Activated CD4-positive, alpha-beta T cell treated with anti-CD3 and anti-CD28 coated beads for 36 hours (primary cell): ENCODE measurements at places on chromosomes 6 and 20. TPM values are rescaled to one million over a fixed set of nuclear protein-coding genes. Genes with fewer than 3 reads are reported as not detected.

GRCh38 chr20:63058696-63059335, 52.1 kb upstream of the BHLHE23 start:
- no peak overlapping the region for H3K4me3 ChIP-seq
- no peak for DNase-seq
- H3K27me3 ChIP-seq: peaks cover 17% of the 10 kb centered on the region
- no peak overlapping the region for H3K27ac ChIP-seq

GRIK2 gene
- total RNA-seq: not detected

DNA sequence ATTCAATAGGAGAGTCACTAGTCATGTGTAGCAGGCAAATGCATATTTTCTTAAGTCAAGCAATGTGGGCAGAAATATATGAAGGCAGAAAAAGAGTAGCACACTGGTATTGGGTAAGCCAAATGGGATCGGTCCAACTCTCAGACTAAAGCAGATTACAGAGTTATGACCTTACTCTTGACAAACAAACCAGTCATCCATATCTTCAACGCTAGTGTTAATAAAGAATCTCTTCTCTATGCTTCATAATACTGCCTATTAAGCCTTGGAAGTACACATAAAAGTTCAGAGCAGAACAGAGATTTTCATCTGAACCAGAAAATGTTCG, 320.2 kb upstream of the JARID2 start:
- H3K27me3 ChIP-seq: no peaks in the 10 kb centered on the region
- H3K27ac ChIP-seq: no peak overlapping the region
- no peaks in the 10 kb centered on the region for H3K36me3 ChIP-seq
- no peak for DNase-seq
- H3K4me1 ChIP-seq: peaks cover 3% of the 10 kb centered on the region

DNA sequence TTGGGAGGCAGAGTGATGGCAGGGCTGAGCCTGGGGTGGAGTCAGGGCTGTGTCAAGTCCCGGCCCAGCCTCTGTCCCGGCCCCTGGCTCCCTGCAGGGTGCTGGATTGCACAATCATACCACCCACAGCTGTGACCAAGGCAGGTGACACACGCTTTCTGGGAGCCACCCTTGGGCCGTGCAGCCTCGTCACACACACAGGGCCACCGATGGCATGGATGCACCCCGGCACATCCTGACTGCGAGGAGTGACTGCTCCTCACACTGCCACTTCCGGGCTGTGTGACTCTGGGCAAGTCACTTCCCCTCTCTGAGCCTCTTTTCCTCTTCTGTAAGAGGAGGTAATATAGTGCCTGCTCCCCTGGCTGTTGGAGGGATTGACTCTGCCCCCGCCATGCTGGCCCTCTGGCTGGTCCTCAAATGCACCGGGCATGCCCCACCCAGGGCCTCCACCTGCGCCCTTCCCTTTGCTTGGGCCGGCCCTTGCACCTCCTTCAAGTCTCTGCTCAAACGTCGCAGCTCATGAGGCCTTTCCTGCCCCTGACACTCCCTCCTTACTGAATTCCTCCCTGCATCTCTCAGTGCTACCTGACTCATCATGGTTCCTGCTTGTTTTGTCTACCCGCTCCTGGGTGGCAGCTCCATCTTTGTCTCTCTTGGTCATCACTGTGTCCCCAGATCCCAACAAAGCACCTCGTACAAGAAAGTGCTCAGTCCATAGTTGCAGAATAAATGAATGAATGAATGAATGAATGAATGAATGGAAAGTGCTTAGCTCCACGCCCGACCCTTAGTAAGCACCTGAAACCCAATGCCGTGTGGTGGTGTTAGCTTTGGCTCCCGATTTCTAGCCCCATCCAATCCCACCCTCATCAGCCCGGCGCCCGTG, 93.5 kb downstream of the CEBPB start:
- no peak overlapping the region for H3K4me3 ChIP-seq
- H3K27ac ChIP-seq: peak overlapping the region; percentile 52
- H3K4me1 ChIP-seq: peaks cover 22% of the 10 kb centered on the region
- peak; percentile 65 for DNase-seq
- H3K27me3 ChIP-seq: peaks cover 3% of the 10 kb centered on the region
- no peaks in the 10 kb centered on the region for H3K36me3 ChIP-seq

GRCh38 chr6:85360794-85361642, 88.9 kb upstream of the NT5E start:
- peaks cover 7% of the 10 kb centered on the region for H3K4me1 ChIP-seq
- H3K36me3 ChIP-seq: no peaks in the 10 kb centered on the region
- no peak for DNase-seq
- H3K27me3 ChIP-seq: peaks cover 6% of the 10 kb centered on the region

DNA sequence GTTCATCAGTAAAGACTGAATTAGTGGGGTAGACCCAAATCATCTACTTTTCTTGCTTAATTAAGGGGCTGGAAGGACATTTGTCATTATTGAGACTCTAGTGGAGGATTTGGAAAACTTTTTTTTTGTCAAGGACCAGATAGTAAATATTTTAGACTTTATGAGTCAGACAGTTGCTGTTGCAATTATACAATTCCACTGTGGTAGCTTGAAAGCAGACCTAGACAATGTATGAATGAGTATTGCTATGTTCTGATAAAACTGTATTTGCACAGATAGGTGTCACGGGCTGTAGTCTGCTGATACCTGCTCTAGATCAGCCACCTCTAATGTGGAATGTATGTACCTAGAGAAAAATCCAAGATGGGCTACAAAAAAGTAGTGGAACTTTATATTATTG, 175.0 kb downstream of the CARMIL1 start:
- H3K4me1 ChIP-seq: peaks cover 2% of the 10 kb centered on the region
- H3K27ac ChIP-seq: no peak overlapping the region
- H3K27me3 ChIP-seq: no peaks in the 10 kb centered on the region
- no peaks in the 10 kb centered on the region for H3K36me3 ChIP-seq
- no peak for DNase-seq
- no peak overlapping the region for H3K4me3 ChIP-seq

- H3K36me3 ChIP-seq: no peaks in the 10 kb centered on the region
- H3K4me1 ChIP-seq: no peaks in the 10 kb centered on the region
- no peak overlapping the region for H3K4me3 ChIP-seq
- no peak overlapping the region for H3K27ac ChIP-seq
- no peaks in the 10 kb centered on the region for H3K27me3 ChIP-seq
Observed at GRCh38 chr20:23645575-23645974, 7.8 kb upstream of the CST3 start.

SPTLC3 gene
- total RNA-seq: 1.3 TPM

ISM1 gene
- total RNA-seq: 0.51 TPM

DNA sequence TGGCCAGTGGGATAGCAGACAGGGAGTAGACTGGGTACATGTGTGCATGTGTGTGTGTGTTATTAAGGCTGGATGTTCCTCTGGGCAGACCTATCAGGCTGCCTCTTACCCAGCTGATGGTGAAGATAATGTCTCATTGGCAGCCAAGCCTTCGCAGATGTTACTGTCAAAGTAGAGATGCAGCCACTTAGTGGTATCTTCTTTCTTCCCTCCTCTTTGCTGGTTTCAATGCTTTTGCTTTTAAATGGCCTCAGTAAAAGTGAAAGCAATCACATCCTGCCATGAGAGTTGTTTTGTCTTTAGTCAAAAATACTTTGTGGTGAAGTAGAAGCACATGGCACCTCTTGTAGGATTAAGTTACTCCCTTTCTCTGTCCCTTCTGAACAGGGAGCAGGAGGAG, 57.5 kb downstream of the SNRNP48 start:
- H3K27me3 ChIP-seq: no peaks in the 10 kb centered on the region
- peaks cover 11% of the 10 kb centered on the region for H3K4me1 ChIP-seq
- H3K4me3 ChIP-seq: no peak overlapping the region

DNA sequence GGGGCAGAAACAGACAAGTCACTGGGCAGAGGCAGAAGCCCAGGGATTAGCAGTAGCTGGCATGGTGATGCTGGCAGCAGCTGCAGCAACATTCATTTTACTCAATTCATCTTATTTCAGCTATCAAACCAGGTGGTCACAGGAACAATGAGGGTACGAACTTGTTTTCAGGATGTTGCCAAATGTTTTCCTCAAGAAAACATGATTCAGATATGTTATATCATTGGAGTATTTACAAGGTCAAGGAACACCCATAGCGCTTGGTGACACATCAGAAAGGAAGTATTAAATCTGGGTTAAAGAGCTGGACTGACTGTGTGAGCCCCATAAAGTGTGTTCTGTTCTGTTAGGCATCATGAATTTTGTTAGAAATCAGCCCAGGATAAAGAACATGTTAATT, 456.9 kb upstream of the ID4 start:
- no peaks in the 10 kb centered on the region for H3K36me3 ChIP-seq
- no peak overlapping the region for H3K4me3 ChIP-seq
- H3K4me1 ChIP-seq: no peaks in the 10 kb centered on the region
- DNase-seq: no peak

PNLDC1 gene
- 0.11 TPM for total RNA-seq

DNA sequence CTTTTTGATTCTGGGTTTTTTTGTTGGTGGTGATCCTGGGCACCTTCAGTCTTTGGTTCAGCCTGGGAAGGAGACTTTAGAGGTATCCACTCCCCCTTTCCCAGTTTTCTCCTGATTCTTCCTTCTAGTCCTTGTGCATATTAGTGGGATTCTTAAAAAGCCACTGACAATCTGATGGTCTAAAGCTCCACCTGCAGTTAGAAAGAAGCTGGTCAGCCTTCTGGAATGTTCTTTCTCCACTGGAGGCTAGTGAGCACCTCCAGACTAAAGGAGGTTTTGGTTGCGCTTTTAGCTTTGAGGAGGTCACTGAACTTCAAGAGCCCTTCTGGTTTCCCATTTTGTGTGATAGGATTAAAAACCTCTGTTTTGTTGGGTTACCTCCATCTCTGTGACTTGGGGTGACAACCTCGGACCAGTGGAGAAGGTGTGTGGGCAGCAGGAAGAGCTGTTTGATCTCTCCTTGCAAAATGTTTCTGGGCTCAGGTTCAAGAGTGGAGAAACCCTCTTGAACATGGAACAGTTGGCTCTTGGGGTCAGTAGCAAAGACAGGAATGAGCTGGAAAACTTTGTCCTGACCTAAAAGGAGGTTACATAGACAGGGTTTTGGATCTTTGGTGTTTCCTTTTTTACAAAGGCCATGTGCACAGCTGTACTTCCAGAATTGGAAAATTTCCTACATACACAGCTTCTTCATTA, 29.0 kb downstream of the JARID2 start:
- no peaks in the 10 kb centered on the region for H3K27me3 ChIP-seq
- H3K36me3 ChIP-seq: peaks cover 52% of the 10 kb centered on the region
- peaks cover 91% of the 10 kb centered on the region for H3K4me1 ChIP-seq

MUCL3 gene
- not detected for total RNA-seq

- peaks cover 54% of the 10 kb centered on the region for H3K4me1 ChIP-seq
- peak overlapping the region; percentile 86 for H3K27ac ChIP-seq
- peak; percentile 37 for DNase-seq
- H3K36me3 ChIP-seq: peaks cover 48% of the 10 kb centered on the region
Observed at GRCh38 chr6:11202513-11203305, 29.8 kb downstream of the NEDD9 start.

SLC26A8 gene
- total RNA-seq: not detected

DNA sequence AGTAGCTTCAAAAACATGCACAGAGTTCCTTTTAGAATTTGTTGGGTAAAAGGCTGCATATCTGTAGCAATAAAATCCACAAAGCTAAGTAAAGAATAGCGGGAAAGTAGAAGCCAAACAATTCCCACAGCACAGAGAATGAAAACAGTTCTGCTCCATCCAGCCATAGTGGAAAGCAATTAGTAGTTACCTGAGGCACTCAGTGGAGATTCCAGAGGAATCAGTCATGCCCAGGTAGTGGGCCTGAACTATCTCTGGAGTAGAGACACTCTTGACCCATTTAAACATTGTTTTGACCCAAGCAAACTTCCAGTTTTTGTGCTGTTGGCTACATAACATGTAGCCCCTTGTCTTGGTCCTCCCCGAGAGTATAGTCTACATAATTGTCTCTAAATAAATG, 559.5 kb upstream of the PTCHD4 start:
- H3K27me3 ChIP-seq: no peaks in the 10 kb centered on the region
- H3K4me3 ChIP-seq: no peak overlapping the region
- no peak for DNase-seq
- no peaks in the 10 kb centered on the region for H3K36me3 ChIP-seq
- H3K4me1 ChIP-seq: no peaks in the 10 kb centered on the region

DNA sequence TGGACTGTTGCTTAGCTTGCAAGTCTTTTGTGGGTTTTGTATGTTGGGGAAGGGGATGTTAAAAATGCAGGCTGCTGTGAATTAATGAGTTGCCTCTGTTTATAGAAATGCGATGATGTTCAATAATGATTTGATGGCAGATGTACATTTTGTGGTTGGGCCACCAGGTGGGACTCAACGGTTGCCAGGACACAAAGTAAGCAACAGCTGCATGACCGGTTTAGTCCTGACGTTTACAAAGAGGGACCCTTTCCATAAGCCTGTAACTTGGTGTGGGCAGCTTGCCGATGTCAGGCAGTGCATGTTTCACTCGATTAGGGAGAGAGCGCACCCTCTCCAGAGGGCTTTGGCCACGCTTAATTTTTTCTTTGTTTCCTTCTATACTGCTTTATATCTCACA, 1.3 kb downstream of the BTBD3 start:
- no peak for DNase-seq
- H3K36me3 ChIP-seq: peaks cover 4% of the 10 kb centered on the region
- no peak overlapping the region for H3K27ac ChIP-seq
- H3K4me3 ChIP-seq: no peak overlapping the region
- H3K4me1 ChIP-seq: peaks cover 8% of the 10 kb centered on the region
- no peaks in the 10 kb centered on the region for H3K27me3 ChIP-seq

- H3K27ac ChIP-seq: no peak overlapping the region
- no peaks in the 10 kb centered on the region for H3K4me1 ChIP-seq
- no peaks in the 10 kb centered on the region for H3K27me3 ChIP-seq
- no peak overlapping the region for H3K4me3 ChIP-seq
Observed at GRCh38 chr20:33054381-33054780, 678 bp downstream of the BPIFB3 start.

TRIM15 gene
- 0.26 TPM for total RNA-seq

- no peak overlapping the region for H3K27ac ChIP-seq
- H3K4me3 ChIP-seq: no peak overlapping the region
- H3K36me3 ChIP-seq: no peaks in the 10 kb centered on the region
- no peaks in the 10 kb centered on the region for H3K4me1 ChIP-seq
- DNase-seq: no peak
- H3K27me3 ChIP-seq: peaks cover 3% of the 10 kb centered on the region
Observed at GRCh38 chr20:13913131-13913530, 77.3 kb downstream of the SEL1L2 start.

GRCh38 chr6:156269751-156270369, 507.3 kb upstream of the ARID1B start:
- H3K27me3 ChIP-seq: no peaks in the 10 kb centered on the region
- peaks cover 5% of the 10 kb centered on the region for H3K36me3 ChIP-seq
- DNase-seq: peak; percentile 68
- peak overlapping the region; percentile 73 for H3K27ac ChIP-seq
- H3K4me3 ChIP-seq: peak overlapping the region; percentile 44
